CD4-positive, alpha-beta memory T cell (primary cell): ENCODE measurements at places on chromosomes 11 and 22. TPM values are rescaled to one million over a fixed set of nuclear protein-coding genes. Genes with fewer than 3 reads are reported as not detected.

POLD4 gene
- total RNA-seq: 87.9 TPM

GRCh38 chr22:17549655-17550054, 13.6 kb upstream of the SLC25A18 start:
- no peak for DNase-seq

DNA sequence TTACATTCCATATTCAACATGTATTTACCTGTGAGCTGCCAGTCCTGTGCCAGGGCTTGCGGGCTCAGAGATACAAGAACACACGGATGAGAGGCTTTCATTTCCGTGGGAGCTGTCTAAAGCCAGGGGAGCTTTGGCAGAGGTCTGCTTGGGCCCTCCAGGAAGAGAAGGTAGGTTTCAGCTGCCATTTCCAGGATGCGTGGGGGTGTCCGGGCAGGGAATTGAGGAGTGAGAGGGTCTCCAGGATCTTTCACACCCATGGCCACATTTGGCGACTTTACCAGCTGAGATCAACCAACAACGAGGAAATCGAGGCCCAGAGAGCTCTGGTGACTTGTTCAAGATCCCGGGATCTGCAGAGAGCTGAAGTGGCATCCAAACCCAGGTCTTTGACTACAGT, 119.6 kb downstream of the BUD13 start:
- no peak for DNase-seq

DNA sequence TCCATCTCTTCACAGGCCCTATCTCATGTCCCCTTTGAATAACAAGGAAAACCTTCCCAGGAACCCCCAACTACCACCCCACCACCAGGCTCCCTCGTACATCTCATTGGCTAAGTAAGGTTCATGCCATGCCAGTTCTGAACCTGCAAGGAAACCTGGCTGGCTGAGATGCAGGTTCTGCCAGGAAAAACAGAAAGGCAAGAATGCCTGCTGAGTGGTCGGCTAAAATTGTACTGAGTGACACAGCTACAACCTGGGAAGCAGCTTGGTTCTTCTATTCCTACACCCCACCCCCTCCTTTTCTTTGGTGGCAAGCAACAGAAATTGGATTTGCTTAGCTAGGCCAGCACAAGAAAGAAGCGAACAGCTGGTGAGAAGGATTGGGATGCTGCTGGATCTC, 36.1 kb upstream of the TSPAN18 start:
- DNase-seq: no peak

KMT2A gene
- total RNA-seq: 185 TPM

OR5B2 gene
- 0.29 TPM for total RNA-seq

GRCh38 chr11:10688401-10688800, 5.2 kb downstream of the IRAG1 start:
- DNase-seq: no peak

TRIM5 gene
- 33.9 TPM for total RNA-seq

LGR4 gene
- 1.6 TPM for total RNA-seq

GRCh38 chr11:95247127-95247684, 16.2 kb upstream of the SESN3 start:
- DNase-seq: no peak

DNA sequence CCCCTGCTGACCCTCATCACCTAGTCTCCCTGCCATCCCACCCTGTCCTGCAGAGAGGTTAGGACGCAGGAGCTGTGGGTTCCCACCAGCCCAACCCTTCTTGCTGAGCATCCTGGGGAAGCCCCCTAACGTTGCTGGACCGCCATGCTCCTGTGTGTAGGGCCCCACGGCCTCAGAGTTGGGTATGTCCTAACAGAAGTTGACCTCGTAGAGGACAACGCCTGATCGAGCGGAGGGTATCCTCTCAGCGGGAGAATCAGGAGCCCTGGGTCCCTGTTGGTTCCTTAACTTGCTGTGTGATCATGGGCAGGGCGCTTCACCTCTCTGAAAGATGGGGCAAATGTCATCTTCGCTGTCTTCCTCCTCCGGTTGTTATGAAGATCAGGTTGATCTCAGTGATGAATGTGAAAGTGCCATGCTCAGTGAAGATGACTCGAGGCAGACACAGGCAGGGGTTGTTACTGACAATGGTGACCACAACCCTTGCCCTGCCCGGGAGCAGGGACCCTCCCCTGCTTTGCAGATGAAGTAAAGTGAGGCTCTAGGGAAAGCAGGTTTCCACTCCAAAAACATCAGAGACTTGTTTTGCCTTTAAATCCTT, 19.3 kb upstream of the CD5 start:
- DNase-seq: no peak

GRCh38 chr22:43921370-43921769, 2.2 kb upstream of the PNPLA3 start:
- DNase-seq: no peak

PPFIA1 gene
- total RNA-seq: 54.8 TPM

CHRNA10 gene
- 5.5 TPM for total RNA-seq

GGT5 gene
- total RNA-seq: not detected

- no peak for DNase-seq
Measured at GRCh38 chr11:86625981-86626380, 46.4 kb downstream of the ME3 start.

DNA sequence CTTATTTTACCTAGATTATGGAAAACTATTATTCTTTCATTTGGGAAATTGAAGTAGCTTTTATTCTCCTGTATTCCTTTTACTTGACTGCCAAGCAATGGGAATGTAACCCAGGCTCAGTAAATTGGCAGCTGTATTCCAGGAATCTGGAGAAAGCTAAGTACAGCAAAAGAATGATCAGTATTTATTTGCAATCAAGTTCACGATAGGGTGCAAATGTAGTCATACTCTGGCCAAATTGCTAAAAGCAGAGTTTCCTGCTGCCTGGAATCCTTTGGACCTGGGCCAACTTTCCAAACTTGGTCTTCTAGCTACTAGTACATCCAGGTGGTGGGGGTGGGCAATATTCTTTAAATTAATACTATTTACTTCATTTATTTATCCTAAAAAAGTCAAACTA, 286.0 kb upstream of the CTSC start:
- DNase-seq: no peak

GRCh38 chr11:44963136-44963535, 12.5 kb upstream of the TP53I11 start:
- DNase-seq: no peak

- no peak for DNase-seq
Measured at GRCh38 chr11:12263141-12263693, 114.2 kb upstream of the PARVA start.

- no peak for DNase-seq
Measured at GRCh38 chr11:132123449-132123848, 753.0 kb downstream of the NTM start.

DNA sequence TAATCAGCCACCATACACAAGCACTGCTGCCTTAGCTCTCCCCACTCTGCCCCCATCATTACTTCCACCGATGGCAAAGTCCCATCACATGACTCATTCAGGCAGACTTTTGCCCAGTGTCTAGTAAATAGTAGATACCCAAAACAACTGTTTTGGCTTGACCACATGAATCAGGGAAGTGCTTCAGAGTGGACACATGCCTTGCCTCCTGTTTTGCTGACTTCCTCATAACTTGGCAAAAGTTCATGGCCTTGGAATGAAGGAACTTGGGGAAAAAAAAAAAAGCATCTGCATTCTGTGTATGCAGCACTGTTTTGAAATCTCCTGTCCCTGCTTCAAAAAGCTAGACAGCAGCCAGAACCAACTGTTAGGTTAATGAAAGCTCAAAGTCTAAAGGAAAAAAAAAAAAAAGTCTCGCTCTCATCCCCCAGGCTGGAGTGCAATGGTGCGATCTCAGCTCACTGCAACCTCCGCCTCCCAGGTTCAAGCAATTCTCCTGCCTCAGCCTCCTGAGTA, 335.3 kb downstream of the FAM181B start:
- no peak for DNase-seq

DNA sequence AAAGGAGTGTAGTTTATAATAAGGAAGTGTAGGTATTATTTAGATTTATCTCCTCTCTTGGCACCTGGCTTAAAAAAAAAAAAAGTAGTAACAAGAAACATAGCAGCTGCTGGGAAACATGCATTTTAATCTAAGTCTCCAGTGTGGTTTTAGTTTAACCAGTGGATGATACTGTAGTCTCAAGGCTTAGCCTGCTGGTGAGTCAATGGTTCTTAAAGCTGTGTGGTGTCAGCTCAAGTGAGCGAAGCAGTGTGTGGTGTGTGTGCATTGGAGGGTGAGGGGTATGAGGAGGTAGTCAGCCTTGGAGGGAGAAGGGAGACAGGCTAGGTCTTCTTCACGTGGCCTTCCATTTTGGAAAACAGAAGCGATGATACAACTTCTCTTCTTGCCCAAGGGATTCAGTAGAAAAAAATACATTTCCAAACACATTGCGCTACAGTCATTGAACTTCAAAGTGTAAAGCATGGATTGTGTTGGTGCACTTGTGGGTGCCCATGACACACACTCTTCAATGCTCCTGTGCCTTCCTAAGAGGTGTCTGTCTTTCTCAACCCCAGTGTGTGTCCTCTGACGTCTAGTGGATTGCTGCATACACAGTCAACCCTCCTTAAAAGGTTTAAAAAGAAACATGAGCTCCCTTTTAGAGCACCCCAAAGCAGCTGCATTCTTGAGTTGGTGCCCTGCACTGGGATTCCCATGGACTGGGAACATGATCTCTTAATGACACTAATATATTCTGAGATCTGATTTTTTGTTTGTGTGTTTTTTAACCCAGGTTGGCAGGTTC, 40.1 kb downstream of the ZBTB16 start:
- no peak for DNase-seq

ACTN3 gene
- 0.17 TPM for total RNA-seq

GRCh38 chr22:36981247-36981775, 37.9 kb downstream of the TST start:
- DNase-seq: no peak

- no peak for DNase-seq
Measured at GRCh38 chr11:102050927-102051575, 3.8 kb downstream of the CFAP300 start.

DNAJB7 gene
- total RNA-seq: not detected

RAPSN gene
- total RNA-seq: 0.55 TPM

OR4A5 gene
- not detected for total RNA-seq

- DNase-seq: no peak
Measured at GRCh38 chr11:74466916-74467885, at the start of gene KCNE3. TSS of gene KCNE3 (minus strand) at chr11:74467549. CDS start at chr11:74457563, 9,986 bp downstream.
